ENCODE measurements at places on chromosomes 12 and 14.
A peak's percentile ranks its signal among the peaks of the same experiment; 100 is the strongest.

- DNase-seq = no peak
Measured at GRCh38 chr14:41605550-41606281, 960 bp upstream of the LRFN5 start.

- no peak for DNase-seq
Measured at GRCh38 chr12:112762753-112763152, 28.8 kb upstream of the RPH3A start.

DNA sequence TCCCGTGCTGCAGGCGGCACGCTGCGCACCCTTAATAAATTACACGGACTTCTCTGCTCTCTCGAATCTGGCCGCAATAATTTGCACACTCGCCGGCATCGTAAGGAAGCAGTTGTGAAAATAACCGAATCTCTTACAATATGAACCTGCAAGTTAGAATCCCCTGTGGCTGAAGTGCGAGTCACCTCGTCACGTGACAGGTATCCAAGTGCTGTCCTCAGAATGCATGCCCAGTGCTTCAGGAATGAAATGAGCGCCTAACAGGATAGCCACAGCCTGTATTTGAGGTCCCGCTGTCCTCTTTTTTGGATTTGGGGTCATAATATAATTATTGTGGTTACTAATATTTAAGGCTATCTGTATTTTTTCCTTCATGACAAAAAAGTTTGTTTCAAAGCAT is 82.0 kb downstream of the VWF start:
- no peak for DNase-seq

GRCh38 chr12:109464642-109465351 is 12.3 kb downstream of the KCTD10 start:
- DNase-seq = no peak

- DNase-seq = no peak
Measured at GRCh38 chr12:18882690-18883089, 144.8 kb downstream of the CAPZA3 start.

DNA sequence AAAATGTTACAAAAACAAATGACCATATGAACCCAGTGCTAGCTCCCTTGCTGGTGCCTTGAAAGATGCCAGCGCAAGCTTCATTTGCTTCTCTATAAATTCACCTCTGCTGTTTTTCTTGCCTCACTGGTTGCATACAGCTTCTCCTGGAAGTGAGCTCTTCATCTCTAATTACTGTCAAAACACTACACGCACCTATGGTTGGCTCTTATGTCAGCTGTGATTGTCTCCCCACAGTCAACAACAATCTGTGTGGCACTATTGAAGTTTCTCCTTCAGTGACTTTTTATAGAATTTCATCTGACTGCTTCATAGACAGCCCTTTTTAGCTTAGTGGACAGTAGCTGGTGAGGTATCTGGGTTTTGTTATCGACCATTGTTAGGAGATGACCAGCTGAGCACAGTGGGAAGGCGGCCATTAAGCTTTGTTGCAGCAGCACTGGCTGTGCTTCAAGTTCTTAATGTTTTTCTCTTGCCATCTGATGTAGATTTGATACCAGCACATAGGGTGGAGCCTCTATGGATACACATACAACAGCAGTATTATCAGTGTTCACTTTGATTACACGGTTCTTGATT is 131.8 kb downstream of the KITLG start:
- no peak for DNase-seq

DNA sequence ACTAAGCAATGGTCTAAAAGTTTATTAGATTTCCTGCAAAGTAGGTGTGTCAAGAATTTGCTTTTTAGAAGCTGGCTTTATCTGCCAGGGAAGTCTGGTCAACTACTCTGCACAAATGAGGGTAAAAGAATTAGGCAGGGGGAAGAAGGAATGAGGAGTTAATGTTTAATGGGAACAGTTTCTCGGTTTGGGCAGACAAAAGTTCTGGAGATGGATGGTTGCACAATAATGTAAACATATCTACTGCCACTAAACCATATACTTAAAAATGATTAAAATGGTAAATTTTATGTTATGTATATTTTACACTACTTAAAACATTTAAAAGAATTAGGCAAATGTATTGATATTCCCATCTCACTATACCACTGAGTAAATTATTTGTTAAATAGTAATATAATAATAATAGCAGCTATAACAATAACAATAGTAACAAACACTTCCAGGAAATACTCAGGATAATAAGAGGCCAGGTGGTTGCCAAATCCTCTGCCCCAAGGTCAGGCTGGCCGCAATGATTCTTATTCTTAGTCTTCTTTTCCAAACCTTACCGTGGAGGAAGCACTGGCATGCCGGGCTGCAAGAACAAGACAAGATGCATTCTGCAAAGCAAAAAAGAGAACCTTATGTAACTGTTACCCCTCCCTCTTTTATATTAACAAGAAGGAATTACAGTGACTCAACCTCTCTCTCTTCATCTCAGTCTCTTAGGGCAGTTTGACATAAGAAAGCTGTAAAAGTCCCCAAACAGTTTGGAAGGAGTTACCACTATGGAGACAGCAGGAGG is 13.9 kb downstream of the CS start:
- no peak for DNase-seq

DNA sequence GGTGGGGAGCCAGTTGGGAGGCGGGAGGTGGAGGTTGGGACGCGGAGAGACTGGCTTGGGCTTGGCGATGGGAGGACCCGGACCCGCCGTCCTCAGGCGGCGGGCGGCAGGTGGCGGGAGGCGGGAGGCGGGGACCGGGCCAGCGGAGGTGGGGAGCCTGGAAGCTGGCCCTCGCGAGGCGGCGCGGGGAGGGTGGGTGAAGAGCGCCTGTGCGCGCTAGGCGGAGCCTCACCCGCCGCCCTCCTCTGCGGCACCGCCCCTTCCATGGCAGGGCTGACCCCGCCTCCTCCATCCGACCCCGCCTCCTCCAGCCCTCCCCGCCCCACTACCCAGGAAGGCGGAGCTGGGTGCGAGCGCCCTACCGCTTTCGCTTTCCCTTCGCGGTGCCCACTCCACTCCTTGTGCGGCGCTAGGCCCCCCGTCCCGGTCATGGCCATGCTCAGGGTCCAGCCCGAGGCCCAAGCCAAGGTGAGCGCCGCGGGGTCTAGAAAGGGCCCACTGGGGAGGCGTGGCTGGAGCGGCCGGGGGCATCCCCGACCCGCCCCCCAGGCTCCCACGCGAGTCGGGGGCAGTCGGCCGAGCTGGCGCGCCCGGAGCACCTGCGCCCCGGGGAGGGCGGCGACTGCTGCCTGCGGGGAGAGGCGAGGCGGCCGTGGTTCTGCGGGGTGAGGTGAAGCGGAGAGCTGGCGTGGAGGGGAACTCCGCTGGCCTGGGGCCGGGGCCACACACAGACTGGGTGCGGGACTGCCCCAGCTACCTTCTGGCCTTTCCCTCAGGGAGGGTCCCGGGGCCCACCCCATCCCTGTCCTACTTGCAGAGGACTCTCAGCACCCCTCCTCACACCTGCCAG is at the start of gene PSME1:
Gene PSME1, plus strand, starts transcription at position 361 of the 850 bp plus-strand sequence. Its CDS starts 69 bp downstream, at position 430.
- peak; percentile 88 for DNase-seq
